ENCODE measurements at places on chromosomes 1 and 21.
A peak's percentile ranks its signal among the peaks of the same experiment; 100 is the strongest.

- no peak for DNase-seq
Observed at GRCh38 chr1:161079436-161080110, 9.8 kb downstream of the NECTIN4 start.

- DNase-seq, result no peak
Observed at GRCh38 chr1:220341126-220341525, 68.9 kb upstream of the RAB3GAP2 start.

DNA sequence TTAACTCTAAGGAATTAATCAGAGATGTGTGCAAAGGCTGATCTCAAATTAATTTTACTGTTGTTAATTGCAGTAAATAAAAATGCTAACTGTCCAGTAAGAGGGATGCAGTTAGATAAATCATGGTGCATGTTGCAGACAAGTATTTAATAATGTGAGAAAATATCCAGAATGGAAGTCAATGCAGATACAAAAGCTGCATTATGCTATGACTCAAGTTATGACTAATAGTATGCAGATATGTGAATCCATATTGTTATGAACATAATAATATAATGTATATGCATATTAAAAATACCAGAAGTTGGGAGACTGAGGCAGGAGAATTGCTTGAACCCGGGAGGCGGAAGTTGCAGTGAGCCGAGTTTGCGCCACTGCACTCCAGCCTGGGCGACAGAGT is 21.4 kb downstream of the RNASEL start:
- DNase-seq, result no peak

GRCh38 chr1:81172483-81172882 is 628.3 kb upstream of the ADGRL2 start:
- DNase-seq, result no peak

DNA sequence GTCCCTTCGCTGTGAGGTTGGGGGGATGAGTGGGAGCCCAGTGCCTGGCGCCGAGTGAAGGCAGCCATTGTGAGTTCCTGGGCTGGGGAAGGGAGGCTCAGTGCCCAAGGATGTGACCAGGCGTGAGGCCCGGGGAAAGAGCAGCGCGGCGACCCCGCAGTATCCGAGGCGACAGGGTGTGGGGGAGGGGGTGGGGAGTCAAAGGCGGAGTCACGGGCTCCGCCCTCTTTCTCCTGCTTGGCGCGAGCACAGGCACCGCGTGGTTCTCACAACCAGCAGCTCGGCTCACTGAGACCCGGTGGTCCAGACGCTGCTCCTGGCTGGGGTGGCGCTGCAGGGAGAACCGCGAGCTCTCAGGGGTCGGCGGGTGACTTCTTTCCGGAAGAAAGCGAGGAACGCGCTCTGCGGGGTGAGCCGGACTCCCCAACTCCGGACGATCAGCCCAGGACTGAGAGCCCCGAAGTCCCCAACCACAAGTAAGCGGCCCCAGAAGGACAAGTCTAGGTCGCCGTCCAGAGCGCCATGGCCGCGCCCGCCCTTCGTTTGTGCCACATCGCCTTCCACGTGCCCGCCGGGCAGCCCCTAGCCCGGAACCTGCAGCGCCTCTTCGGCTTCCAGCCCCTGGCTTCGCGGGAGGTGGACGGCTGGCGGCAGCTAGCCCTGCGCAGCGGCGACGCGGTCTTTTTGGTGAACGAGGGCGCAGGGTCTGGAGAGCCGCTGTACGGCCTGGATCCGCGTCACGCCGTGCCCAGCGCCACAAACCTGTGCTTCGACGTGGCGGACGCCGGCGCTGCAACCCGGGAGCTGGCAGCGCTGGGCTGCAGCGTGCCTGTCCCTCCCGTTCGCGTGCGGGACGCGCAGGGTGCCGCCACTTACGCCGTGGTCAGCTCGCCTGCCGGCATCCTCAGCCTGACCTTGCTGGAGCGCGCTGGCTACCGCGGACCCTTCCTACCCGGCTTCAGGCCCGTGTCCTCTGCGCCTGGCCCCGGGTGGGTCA is at the start of gene HPDL:
TSS of gene HPDL (plus strand) at position 269 of the 997 bp plus-strand sequence. CDS start at position 523, 254 bp downstream.
- peak; percentile 65 for DNase-seq

DNA sequence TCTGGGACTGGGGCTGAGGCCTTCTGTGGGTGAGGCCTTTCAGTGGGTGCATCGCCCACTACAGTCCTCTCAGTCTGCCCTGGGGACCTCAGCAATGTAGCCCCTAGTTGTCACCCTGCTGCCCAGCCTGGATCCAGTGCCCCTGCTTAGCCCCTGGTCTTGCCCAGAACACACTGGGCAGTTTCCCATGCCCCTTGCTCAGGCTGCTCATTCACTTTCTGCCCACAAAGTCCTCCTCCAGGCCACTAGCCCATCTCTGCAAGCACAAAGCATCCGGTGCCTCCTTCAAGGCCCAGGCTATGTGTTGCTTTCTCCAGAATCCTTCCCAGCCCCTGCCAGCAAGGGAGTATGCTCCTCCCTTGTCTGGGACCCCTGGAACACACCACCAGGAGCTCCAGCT is 5.4 kb upstream of the ADORA1 start:
- no peak for DNase-seq

DNA sequence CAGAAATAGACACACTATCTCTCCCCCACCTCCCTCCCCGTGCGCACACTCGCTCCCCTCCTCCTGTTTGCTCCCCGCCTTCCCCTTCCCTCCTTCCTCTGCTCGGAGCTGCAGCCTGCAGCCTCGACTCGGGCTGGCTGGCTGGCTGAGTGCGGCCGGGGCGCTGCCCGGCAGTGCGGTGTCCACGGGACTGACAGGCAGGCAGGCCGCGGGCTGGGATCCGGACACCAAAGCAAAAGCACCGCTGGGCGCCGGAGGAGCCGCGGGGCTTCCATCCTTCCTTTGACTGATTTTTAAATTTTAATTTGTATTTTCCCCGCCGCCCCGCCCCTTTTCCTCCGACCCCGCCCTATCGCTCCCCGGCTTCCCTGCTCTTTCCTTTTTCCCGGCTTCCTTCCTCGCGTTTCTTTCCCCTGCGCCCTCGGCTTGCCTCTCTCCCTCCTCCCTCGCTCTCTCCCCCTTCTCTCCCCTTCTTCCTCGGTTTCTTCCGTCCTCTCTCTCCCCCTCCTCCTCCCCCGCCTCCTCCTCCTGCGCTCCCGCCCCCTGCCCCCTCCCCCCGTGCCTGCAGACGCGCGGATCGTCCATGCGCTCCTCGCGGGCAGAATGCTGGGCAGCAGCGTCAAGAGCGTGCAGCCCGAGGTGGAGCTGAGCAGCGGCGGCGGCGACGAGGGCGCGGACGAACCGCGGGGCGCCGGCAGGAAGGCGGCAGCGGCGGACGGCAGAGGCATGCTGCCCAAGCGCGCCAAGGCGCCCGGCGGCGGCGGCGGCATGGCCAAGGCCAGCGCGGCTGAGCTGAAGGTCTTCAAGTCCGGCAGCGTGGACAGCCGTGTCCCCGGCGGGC is 109.4 kb downstream of the NAV1 start:
- peak; percentile 72 for DNase-seq

GRCh38 chr21:25691976-25692375 is 42.7 kb downstream of the ATP5PF start:
- DNase-seq, result no peak

GRCh38 chr1:152759453-152760173 is 1.8 kb downstream of the KPRP start:
- DNase-seq, result no peak

DNA sequence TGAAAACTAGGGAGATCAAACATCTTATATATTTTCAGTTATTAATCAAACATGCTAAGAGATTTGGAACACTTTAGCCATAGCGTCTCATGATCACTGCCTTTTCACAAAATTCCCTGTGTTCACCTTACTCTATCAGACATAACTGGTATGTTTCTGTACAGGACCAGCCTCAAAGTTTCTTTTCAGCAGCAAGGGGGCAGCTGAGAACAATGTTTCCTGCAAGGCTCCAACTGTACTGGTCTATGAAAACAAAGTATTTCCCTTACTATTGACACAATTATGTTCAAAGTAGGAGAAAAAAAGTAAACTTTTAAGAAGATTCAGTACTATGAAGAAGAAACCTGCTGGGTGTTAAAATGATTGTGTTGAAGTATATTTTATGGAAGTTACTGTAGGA is 98.5 kb downstream of the ATF6 start:
- DNase-seq, result peak; percentile 53

- no peak for DNase-seq
Observed at GRCh38 chr1:26820784-26821269, 5.7 kb upstream of the ZDHHC18 start.

GRCh38 chr1:22418933-22419382 is 32.7 kb upstream of the ZBTB40 start:
- peak; percentile 80 for DNase-seq

DNA sequence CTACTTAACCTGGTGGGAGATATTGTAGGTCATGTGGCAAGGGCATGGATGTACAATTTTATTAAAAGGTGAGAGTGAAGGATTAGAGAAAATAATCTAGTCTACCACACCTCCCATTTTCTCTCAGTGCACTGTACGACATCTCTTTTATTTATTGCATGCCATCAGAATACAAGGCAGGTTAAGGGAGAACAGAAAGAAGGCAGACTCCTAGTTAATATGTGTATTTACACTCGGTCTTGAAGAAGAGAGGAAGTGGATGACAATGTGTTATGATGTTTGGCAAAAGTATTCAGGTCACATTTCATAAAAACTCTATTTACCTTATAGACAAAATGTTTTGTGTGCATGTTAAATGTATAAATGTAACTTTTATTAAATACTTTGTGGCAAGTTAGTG is 306.1 kb downstream of the CTH start:
- no peak for DNase-seq

GRCh38 chr1:97506368-97506767 is 414.5 kb downstream of the DPYD start:
- no peak for DNase-seq

- DNase-seq, result no peak
Observed at GRCh38 chr1:157356601-157357000, 195.7 kb downstream of the FCRL5 start.

GRCh38 chr1:207309745-207310273 is 11.7 kb upstream of the CD55 start:
- peak; percentile 84 for DNase-seq

DNA sequence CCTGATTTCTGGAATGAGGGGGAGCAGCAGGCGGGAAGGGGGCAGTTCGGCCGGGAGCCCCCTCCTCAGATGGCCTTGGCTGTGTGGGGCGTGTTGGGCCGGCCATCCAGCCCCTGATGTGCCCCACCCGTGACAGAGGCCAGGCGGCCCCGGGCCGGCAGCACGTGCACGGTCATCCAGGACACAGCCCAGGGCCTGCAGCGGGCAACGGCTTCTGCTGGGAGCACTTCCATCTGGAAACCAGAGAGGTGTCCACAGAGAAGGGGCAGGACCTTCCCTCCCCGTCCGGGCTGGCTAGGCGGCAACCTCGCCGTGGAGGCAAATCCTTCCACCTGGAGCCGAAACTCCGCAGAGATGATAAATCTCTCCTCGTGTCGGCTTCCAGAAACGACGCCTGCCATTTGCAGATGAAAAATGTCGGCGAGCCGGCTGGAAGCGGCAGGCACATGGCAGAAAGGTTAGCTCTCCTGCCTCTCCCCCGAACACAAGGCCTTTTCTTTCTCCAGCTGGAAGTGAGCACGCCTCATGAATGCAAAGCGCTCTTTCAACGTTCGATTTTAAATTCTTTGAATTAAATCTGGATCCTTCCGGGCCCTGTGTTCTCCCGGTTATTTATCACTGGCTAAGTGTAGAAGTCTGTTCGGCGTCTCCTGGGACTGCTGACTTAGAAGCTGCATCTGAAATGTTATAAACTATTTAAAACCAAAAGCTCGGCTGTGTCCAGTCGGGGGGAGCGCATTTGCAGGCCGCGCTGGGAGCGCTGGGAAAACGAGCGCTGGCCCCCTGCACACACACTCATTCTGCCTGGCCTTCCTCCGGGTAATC is 9.4 kb upstream of the ACTRT2 start:
- DNase-seq, result peak; percentile 2

GRCh38 chr1:19163261-19163660 is 46.8 kb downstream of the UBR4 start:
- peak; percentile 75 for DNase-seq

GRCh38 chr1:39378377-39378776 is 113.1 kb upstream of the BMP8A start:
- no peak for DNase-seq

GRCh38 chr21:44589586-44590305 is 2.6 kb downstream of the KRTAP10-6 start:
- DNase-seq, result no peak

DNA sequence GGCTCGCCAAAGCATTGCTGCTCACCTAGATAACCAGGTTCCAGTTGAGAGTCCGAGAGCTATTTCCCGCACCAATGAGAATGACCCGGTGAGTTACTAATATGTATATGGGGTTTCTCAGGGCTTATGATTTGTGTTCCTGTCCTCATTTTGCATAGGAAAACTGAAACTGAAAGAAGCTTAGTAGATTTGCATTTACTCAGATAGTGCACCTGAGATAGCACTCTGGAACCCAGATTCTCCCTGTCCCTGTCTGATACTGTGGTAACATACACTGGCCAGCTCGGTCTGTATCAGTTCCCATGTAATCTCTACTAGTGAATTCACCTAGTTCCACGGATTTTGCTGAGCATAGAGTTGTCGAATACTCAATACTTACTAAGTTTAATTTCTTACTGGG is 28.1 kb downstream of the DAP3 start:
- no peak for DNase-seq

DNA sequence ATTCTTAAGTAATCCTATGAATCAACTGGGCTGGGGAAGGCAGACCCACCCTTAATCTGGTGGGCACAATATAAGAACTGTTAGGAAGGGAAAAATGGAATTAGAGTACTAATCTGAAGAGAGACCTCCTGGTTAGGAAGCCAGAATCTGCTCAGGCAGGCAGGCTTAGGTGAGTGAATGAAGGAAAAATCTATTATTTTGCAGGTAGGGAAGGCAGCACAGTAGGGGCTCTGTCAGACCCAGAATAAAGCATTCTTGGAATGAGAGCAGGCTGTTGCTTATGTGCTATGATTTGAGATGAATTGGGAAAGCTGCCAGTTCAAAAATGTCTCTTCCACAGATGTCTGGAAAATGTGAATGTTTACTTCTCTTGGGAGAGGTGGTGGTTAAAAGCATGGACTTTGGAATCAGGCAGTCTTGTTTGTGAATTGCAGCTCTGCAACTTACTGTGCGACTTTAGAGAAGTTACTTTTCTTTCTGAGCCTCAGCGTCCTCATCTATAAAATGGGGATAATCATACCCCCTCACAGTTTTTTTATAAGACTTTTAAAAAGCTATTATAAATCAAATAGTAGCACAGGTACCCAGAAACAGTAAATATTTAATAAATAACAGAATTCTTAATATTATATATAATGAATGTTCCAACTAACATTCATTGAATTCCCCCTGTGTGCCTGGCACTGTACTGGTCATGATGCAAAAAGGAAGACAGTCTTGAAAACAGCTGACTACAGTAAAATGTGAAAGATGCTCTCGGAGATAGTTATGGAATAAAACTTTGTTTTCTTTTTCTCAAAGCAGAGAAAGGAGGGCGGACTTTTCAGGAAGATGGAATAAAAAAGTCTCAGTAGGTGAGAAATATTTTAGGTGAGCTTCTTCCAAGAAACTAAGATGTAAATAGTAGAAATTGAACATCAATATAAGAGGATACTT is 15.3 kb upstream of the ZNF644 start:
- DNase-seq, result peak; percentile 50

DNA sequence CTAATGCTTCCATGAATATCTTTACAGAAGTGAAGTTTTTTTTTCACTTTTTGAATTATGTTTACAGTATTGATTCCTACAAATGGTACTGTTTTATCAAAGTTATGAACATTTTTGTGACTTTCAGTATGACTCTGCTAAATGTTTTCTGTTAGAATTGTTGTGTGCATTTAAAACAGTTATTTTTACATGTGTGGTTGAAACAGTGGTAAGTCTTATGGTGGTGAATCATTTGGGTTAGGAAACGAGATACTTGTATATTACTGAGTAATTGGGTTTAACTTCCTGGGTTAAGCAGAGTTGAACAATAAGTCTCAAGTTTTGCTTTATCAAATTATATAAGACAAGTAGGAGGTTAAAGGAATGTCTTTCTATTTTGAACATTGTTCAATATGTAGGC is 66.8 kb downstream of the VPS13D start:
- DNase-seq, result peak; percentile 63
